ENCODE measurements at places on chromosomes 5 and 9.

- no peak for DNase-seq
Observed at GRCh38 chr5:176868126-176868525, 31.0 kb downstream of the HK3 start.

GRCh38 chr9:73024601-73025034, 71.8 kb upstream of the ALDH1A1 start:
- no peak for DNase-seq

GRCh38 chr5:141871870-141872269, 6.3 kb downstream of the PCDH1 start:
- DNase-seq, result no peak

DNA sequence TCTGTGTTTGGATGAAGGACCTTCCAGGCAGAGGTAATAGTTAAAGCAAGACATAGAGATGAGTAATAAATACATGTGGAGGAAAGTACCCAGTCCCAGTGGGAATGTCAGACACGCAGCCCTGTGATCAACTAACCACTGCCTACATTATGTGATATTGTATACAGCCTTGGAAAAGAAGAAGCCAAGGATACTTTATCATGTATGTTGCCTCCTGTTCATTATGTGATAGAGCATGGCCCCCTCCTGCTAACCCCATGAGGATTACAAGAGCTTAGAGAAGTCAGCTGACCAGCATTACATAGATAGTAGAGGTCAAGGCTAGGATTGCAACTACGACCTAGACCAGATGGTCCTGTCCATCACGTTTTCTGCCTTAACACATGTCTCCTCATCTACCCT, 497.0 kb upstream of the TNC start:
- no peak for DNase-seq

GRCh38 chr9:101087426-101087825, 58.9 kb downstream of the PLPPR1 start:
- DNase-seq, result no peak

GRCh38 chr9:35776018-35776417, 15.4 kb upstream of the NPR2 start:
- DNase-seq, result peak; percentile 83

- DNase-seq, result no peak
Observed at GRCh38 chr5:67941614-67942401, 273.7 kb upstream of the PIK3R1 start.

DNA sequence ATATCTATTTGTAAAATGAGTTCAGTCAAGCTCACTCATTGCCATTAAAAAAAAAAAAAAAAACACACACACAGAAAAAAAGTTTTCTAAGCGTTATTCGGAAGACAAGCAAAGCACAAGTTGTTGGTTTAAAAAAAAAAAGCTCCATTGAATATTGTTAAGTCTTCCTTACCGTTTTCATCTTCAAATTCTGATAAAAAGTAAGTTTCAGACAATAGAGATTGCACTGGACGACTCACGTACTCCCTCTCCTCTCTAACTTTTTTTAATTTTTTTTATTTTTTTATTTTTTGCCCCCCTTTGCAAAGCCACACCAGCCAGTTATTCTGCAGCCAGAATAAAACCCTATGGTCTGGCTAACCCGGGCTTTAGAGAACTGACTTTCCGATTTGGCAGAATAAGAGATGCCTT, 544 bp downstream of the ADAMTS6 start:
- DNase-seq, result no peak

DNA sequence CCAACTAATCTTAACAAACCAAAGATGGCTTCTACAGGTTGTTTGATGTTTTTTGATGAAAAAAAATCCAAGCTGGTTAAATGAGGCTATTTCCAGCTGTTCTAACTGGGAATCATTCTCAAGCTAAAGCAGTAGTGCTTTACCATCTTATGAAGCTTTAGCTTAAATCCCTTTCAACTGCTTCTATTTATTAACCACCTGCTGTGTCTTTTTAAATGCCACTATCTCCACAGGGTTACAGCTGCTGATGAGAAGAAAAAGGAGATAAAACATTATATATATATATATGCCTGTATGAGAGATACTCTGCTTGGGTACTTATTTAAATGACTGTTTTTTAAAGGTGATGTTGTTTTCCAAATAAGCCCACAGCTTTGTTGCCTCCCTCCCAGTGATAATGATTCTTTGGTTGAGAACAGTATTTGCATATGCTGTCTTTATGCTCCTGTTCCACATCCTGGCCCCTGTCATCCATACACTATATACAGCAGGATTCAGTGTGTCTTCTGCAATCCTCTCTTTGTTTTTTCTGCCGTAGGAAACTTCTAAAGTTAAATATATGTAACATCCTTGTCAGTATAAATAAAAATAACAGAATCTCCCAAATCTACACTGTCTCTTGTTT, 164.0 kb downstream of the PAM start:
- no peak for DNase-seq

DNA sequence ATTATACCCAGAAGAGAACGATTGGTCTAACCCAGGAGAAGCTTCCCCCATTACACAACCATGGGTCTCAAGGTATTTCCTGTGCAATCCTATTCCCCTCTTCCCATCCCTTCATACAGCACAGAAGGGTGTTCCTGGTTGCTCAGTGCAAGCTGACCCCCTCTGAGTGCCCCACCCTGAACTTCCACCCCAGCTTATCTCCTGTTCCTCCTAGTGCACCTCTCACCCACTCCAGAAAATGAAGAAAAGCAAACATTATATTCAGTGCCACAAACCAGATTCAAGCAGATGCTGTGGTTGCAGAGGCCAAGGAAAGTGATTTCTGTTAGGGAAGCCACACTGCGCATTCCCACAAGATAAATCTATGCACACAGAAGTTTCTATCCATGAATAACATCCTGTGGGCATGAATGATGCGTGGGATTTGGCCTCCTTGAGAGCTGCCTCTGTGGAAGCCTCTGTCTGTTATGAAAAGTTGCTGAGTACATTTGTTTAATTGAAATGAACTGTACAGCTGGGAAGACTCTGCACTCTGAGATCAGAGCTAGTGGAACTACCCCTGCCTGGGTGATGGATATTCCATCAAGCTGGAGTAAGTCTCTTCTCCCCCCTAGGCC, 2.2 kb upstream of the OR2S2 start:
- DNase-seq, result no peak

- no peak for DNase-seq
Observed at GRCh38 chr5:9534881-9535517, 10.9 kb downstream of the SEMA5A start.

DNA sequence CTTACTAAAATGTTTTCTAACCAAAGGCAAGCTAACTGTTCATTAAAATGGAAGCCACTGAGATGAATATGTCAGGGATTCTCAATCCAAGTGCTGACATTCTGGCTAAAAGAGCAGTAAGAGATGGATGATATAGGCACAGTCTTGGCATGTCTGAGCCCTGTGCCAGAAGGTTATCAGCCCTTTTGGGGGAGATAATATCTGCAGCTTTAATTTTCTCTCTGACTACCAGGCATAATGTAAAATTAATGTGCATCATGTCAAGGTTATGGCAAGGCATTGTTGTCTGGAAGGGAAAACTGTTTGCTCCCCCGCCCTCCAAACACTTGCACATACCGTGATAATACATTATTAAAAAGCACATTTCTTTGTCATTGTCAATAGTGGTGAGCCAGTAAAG, 609.8 kb downstream of the ZNF608 start:
- DNase-seq, result no peak

DNA sequence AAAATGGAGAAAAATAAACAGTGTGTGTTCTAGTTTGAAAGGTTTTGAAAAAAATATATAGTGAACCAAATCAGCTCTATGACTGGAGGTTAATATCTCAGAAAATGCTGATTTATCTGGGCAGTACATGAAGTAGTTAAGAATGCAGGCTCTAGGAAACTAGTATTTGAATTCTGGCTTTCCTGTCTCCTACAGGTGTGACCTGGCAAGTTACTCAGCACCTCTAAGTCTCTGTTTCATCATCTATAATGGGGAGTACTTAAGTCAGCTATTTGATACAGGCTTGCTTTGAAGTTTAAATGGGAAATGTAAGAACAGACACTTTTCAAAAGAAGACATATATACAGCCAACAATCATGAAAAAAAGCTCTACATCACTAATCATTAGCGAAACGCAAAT, 5.2 kb downstream of the GRAMD2B start:
- no peak for DNase-seq

DNA sequence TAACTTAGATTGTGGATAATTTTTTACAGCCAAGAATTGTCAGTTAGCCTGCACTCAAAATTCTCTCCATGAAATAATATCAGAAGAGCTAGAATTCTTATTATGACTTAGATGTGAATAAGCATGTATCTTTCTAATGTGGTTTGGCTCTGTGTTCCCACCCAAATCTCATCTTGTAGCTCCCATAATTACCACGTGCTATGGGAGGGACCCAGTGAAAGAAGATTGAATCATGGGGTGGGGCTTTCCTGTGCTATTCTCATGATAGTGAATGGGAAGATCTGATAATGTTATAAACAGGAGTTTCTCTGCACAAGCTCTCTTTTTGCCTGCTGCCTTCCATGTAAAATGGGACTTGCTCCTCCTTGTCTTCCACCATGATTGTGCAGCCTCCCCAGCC, 176.8 kb downstream of the MAT2B start:
- DNase-seq, result no peak

DNA sequence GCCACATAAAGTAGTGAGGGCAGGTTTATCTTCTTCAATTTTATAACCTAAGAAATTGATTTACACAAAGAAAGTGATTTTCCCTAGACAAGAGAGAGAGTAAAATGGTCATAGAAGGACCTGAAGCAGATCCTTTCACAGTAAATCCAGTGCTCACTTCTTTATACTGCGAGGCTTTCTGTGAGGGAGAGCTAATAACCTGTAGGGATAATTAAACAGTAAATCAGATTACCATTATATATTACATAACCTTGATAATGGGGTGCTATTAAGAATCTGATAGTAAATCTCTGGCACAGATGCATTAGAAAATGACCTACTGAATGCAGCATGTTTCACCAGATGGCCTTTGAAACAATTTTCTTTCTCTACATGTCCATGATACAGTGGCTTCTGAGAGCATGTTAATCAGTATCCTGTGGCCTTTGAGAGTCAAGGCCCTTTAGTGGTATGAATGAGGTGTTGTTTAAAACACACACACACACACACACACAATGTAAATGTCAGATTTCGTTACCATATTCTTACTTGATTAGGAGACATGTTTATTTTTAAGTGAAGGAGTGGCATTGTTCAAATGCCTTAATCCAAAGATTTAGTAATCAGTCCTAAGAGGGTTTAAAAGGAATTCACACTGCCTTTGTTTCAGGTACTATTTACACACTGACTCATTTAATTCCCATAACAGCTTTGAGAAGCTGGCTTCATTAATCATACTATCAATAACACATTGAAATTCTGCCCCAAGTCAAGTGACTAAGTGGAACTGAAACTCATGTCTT, 124.7 kb downstream of the ALDH1A1 start:
- DNase-seq, result no peak

- DNase-seq, result no peak
Observed at GRCh38 chr9:114937516-114937915, 7.1 kb upstream of the TNFSF8 start.

- no peak for DNase-seq
Observed at GRCh38 chr9:97412626-97413385, 910 bp downstream of the TDRD7 start.

DNA sequence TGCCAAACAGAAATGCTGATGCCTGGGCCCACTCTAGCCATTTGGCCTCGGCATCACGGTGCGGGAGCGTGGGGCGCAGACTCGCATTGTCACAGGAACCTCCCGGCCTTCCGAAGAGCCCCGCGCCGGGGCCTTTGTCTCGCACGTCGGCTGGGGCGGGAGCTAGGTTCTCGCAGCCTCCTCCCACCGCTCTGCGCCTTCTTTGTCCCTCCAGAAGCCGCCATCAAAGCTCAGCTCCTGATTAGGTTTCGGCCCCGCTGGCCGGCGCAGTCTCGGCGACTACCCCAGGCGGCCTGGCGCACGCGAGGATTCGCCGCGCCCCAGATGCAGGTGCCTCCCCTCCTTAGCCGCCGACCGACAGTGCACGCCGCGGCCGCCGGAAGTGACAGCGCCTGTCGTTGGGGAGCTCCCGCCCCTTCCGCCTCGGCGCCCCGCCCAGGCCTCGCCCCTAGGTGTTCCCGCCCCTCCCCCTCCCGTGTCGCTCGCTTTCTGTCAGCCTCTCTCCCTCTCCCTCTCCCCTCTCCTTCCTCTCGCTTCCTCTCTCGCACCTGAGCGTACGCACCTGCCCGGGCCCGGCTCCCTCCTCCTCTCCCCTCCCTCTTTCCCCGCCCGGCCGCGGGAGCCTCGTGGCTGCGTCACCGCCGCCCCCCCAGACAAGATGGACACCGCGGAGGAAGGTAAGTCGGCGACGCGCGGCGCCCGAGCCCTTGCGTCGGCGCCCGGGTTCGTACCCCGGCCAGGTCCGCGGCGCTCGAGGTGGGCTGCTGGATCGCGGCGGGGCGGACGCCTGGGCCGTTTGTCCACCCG, at the start of gene MARCHF6:
Gene MARCHF6, plus strand, starts transcription at position 455 of the 807 bp plus-strand sequence. Its CDS starts 204 bp downstream, at position 659.
- peak; percentile 98 for DNase-seq

GRCh38 chr9:135907006-135907430, 328 bp downstream of the CAMSAP1 start:
- DNase-seq, result no peak

- DNase-seq, result no peak
Observed at GRCh38 chr5:57094753-57095683, 78.8 kb upstream of the GPBP1 start.

- no peak for DNase-seq
Observed at GRCh38 chr5:149046196-149046829, 16.5 kb downstream of the SH3TC2 start.

DNA sequence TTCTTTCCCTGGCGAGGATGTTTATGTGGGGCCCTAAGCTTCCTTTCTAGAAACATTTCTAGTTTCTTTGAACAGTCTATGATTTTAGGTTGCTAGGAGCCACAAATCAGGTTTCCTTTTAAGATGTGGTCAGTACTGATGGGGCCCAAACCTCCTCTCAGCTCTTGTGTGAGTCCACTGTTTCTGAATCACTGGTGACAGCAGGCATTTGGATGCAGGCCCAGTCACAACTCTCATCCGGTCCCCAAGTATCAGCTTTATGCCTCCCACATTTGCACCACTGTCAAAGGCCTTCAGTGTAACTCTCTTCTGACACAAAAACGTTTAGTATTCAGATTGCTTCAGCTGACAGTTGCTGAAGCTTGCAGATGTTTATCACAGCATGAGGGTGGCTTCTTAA, 7.8 kb downstream of the DMRT2 start:
- DNase-seq, result no peak

- DNase-seq, result no peak
Observed at GRCh38 chr9:91948101-91948596, 1.9 kb downstream of the ROR2 start.

DNA sequence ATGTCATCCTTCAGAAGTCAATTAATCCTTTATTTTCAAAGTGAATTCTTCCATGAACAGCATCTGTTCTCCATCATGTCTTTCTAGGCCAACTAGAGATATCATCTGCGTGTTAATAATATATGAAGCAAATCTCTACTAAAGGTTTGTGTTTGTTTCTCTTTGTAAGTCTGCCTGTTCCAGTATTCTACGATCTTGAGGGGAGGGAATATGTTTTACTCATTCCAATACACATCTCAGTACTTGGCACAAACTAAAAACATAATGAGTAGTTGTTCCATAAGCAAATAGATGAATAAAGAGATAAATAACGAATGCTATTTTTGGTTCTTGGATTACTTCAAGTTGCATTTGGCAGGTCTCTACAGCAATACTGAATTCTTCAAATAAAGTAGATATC, 470.7 kb upstream of the GRIN3A start:
- DNase-seq, result no peak

Measured in NCI-H2107 (cell line).